Stromal cell of bone marrow (primary cell): ENCODE measurements at places on chromosomes 7 and 10.

GRCh38 chr10:5645944-5646617 is 20.3 kb downstream of the ASB13 start:
- no peak for DNase-seq

DNA sequence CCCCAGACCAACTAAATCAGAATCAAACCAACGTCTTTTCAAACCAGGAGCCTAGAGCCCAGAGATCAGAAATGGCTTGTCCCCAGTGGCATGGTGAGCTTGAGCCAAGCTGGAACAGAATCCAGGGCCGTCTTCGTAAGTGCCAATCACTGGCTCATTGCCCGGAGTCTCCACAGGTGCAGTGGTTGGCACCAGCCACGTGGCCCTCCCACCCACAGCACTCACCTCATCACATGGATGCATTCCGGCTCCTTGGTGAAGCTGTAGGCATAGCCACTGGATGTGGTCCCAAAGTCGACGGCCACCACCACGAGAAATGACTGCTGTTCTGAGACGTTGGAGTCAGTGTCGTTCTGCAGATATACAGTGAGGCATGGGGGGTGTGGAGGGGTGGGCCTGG is 37.4 kb downstream of the HSPA12A start:
- no peak for DNase-seq

DNA sequence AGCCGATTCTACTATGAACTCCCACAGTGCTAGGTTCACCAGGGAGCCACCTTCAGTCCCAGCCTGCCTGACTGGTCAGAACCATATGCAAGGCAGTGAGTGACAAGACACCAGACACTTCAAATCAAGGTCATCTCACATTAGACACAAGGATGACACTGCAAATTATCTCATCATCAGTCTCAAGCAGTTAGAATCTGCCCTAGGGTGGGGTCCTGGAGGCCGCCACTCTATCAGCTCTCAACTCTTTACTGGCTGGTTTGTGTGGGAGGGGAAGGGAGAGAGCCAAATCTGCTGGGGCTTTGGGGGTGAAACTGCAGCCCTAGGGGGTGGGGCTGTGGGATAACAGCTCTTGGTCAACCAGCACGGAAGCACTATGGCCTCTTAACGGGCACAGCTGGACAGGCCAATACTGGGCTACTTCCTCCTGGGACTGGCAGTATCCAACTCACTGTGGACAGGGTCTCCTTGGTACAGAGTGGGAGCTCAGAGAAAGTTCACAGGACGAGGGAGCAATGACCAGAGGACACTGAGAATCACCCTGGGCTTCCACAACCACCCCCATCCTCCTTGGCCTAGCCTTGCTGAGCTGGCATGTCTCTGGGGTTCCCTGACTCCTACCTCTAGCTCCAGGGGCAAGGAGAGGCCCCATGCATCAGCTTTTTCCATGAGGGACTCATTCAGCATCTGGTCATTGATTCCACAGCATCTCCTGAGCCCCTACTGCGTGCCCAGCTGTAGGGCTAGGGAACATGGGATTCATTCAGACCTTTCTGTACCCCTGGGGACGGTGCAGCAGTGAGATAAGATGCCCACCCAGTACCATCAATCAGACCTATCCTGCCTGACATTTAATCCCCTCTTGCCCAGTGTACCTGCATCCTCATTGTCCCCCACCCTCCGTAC is 5.4 kb downstream of the GPRIN2 start:
- DNase-seq = no peak

GRCh38 chr10:60747817-60748469 is 30.3 kb upstream of the CDK1 start:
- no peak for DNase-seq

DNA sequence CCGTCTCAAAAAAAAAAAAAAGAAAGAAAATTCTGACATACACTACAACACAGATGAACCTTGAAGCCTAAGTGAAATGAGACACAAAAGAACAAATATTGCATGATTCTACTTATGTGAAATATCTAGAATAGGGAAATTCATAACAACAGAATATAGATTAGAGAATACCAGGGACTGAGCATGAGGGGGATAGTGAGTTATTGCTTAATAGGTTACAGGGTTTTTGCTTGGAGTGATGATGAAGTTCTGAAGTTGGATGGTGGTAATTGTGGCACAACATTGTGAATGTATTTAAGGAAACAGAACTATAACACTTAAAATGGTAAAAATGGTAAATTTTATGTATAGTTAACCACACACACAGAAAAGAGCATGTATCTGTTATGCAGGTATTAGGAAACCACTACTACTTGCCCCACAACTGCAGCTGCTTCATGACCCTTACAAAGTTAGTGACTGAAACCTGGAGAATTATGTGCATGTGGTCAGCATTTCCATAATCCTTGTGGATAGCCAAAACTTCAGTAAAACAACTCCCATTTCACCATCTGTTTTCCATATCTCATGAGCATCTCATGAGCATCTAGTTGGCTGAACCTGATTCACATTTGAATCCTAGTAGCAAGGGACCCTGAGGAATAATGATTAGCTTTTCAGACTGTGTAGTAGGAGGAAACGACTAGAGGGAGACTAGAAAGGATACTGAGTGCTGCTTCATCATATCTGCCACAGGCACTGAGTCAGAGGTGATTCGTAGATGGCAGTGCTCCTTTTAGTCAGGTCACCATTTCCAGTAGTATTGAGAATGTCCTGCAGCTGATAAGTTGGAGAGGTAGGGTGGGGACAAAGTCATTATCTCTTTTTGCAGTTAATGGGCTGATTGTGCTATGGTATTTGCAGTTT is 26.3 kb downstream of the SAMD8 start:
- DNase-seq = peak; percentile 70

GRCh38 chr7:100065452-100066186 is 15.9 kb downstream of the ZNF3 start:
- DNase-seq = peak; percentile 67

DNA sequence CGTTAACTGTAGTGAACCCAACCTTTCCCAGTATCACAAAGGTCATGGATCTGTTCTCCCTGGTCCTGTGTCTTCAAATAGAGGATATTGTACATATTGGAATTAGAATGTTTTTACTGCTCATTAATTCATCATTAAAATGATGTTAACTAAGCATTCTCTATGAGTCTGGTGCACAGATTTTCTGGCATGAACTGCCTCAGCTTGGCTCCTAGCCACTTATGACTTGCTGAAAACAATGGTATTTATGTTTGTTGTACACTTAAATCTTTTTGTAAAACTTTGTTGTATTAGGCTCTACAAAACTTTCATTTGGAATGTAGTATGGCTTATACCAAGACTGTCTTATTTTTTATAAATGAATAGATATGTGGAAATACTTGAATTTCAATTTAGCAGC is 329.4 kb downstream of the TFEC start:
- DNase-seq = no peak

GRCh38 chr10:114173603-114173920 is 441 bp downstream of the CCDC186 start:
- no peak for DNase-seq

- DNase-seq = no peak
Measured at GRCh38 chr10:71267508-71268240, 51.4 kb upstream of the SLC29A3 start.

- DNase-seq = no peak
Measured at GRCh38 chr7:50393547-50394252, 56.5 kb downstream of the FIGNL1 start.

- peak; percentile 45 for DNase-seq
Measured at GRCh38 chr7:135855846-135856245, 107.2 kb upstream of the FAM180A start.

GRCh38 chr7:69683002-69683401 is 84.7 kb downstream of the AUTS2 start:
- DNase-seq = no peak

GRCh38 chr10:60441515-60441914 is 51.8 kb upstream of the ANK3 start:
- no peak for DNase-seq

GRCh38 chr10:108014902-108015177 is 850.3 kb upstream of the SORCS1 start:
- DNase-seq = no peak

GRCh38 chr7:43758822-43759683 is 573 bp downstream of the BLVRA start:
- peak; percentile 15 for DNase-seq

DNA sequence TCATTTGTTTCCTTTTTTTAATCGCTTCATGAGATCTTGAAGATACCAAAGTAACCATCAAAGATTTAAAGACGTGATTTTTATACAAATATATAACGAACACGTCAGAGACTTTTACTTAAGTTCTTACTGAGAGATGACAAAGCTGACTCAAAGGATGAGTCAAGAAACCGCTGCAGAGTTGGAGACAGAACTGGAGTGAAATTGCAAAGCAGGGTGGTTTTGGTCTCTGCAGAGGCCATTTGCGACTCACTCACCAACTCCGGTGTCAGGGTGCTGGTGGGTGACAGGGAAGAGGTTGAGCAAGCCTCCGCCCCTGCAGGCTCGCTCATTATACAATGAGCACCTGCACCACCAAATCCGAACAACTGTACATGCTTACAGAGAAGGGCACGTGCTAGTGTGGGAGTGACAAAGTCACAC is 75.2 kb downstream of the DNAJB6 start:
- DNase-seq = peak; percentile 65

- DNase-seq = no peak
Measured at GRCh38 chr7:41567031-41567730, 135.7 kb downstream of the INHBA start.

DNA sequence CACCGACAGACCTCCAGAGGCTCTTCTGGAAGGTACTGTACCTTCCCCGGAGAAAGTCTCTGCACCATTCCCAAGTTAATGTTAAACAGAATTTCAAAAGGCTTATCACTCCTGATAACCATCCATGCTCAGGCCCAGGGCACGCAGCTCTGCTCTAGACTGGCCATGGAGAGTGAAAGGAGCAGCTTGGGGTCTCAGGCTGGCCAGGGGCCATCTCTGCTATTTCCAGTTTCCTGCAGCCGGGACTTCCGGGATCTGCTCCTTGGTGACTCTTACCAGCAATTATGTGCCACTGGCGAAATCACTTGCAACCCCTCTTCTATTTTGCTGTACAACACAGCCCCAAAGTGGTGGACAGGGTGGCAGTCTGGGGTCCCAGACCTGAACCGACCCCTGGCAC is 6.0 kb downstream of the CLDN15 start:
- DNase-seq = no peak

- DNase-seq = no peak
Measured at GRCh38 chr10:6755781-6756460, 175.8 kb upstream of the PRKCQ start.

DNA sequence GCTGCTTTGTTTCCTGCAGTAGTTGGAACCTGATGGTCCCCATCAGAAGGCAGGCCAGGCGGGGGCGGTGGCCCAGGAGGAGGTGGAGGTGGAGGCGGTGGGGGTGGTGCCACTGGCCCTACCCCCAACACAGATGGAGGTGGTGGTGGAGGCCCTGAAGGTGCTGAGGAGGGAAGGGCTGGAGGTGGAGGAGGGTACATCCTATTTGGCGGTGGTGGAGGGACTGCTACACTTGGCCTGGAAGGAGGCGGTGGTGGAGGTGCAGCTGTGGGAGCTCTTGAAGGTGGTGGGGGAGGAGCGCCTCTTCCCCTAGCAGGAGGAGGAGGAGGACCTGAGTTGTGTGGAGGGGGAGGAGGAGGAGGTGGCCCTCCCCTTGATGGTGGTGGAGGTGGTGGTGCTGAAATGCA is 36.8 kb downstream of the LMOD2 start:
- no peak for DNase-seq

DNA sequence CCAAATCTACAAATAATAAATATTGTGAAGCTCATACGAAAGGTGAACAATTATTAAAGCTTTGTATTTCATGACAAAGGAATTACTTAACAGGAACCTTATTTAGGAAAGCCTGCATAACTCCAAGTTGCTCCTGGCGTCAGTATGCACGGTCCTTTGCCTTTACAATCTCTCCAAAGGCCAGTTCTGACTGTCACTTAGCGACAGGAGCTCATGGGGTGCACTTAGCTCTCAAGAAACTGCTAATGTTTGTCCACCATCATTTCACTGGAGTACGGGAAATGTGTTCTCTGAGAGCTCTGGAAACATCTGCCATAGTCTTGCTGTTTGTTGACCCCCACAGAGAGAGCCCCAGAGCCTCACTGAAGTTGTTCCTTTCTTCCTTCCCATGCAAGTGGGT is 781.5 kb upstream of the POM121L12 start:
- DNase-seq = no peak
